Diencephalon (tissue), 1 donor: ENCODE measurements at places on chromosomes 2 and 18. TPM values are rescaled to one million over a fixed set of nuclear protein-coding genes. Genes with fewer than 3 reads are reported as not detected.

Gene UGT1A3
- total RNA-seq: not detected

Gene RTP5
- 13.8 TPM for total RNA-seq

Gene CYP27C1
- 0.69 TPM for total RNA-seq

Gene MEP1B
- 0.23 TPM for total RNA-seq

Gene GPR39
- total RNA-seq: 1.2 TPM
